ENCODE measurements at places on chromosomes 11 and 22.
A peak's percentile ranks its signal among the peaks of the same experiment; 100 is the strongest.

- no peak for DNase-seq
These were observed 2.3 kb downstream of the TSPAN4 start for GRCh38 chr11:844693-845644.

GRCh38 chr11:133936136-133936535, 20.6 kb downstream of the IGSF9B start:
- DNase-seq, result no peak

GRCh38 chr11:42972741-42973140, 339.1 kb upstream of the API5 start:
- DNase-seq, result no peak

- no peak for DNase-seq
These were observed 9.6 kb downstream of the KRTAP5-5 start for GRCh38 chr11:1639102-1639620.

DNA sequence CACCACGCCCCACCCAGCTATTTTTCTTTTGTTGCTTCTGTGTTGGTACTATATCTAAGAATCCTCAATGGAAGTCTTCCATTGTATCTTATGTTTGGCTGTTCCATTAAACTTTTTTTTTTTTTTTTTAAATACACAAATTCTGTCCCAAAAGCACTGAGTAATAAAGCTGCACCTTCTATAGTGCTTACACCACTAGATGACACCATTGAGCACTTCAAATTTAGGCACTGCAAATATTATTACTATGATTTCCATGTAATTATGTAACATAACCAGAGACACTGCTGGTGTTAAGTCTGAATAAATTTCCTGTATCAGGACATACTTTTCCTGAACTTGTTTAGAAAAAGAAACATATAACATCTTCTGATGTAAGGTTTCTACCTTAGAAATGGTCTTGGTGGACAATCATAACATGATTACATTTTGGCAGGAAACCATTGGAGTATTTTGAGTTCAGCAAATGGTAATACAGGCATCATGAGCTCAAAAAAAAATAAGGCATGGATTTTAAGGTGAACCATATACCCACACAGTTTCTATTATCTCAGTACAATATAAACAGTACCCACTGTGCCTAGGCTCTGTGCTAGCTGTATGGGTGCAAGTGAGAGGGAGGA, 110.5 kb downstream of the ATG16L2 start:
- DNase-seq, result peak; percentile 44

GRCh38 chr11:17508306-17508705, 31.7 kb upstream of the ABCC8 start:
- no peak for DNase-seq

GRCh38 chr22:38727123-38727522, 21.4 kb downstream of the GTPBP1 start:
- no peak for DNase-seq

DNA sequence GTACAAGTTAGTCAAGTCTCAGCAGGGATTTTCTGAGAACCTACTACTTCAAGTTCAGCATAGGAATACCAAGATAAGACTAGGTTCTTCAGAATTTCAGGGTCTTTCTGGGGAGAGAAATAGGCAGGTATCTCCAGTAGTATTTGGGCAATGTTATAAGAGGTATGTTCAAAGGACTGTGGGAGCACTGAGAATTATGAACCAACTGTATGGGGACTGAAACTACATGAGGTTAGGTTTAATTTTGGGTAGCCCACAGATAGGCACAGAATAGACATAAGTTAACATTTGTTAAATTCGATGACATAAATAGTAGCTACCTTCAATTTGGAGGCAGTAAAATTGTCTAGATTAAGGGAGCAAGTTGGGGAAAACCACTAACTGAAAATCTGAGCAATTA, 9.2 kb upstream of the GAB2 start:
- DNase-seq, result no peak

- no peak for DNase-seq
These were observed 68.0 kb upstream of the OLFML1 start for GRCh38 chr11:7417328-7417727.

- no peak for DNase-seq
These were observed 35.0 kb downstream of the PPARA start for GRCh38 chr22:46185283-46185682.

GRCh38 chr11:96257972-96258934, 84.7 kb downstream of the MAML2 start:
- peak; percentile 78 for DNase-seq
